ENCODE measurements at places on chromosomes 6 and 20.

- H3K27me3 ChIP-seq = no peaks in the 10 kb centered on the region
- H3K36me3 ChIP-seq = peaks cover 3% of the 10 kb centered on the region
- H3K4me3 ChIP-seq = no peak overlapping the region
- DNase-seq = no peak
- no peak overlapping the region for H3K27ac ChIP-seq
Observed at GRCh38 chr6:105322499-105323225, 80.2 kb downstream of the PREP start.

- peaks cover 10% of the 10 kb centered on the region for H3K4me1 ChIP-seq
- peak overlapping the region; percentile 34 for H3K4me3 ChIP-seq
- peak; percentile 35 for DNase-seq
- H3K27me3 ChIP-seq = no peaks in the 10 kb centered on the region
- H3K27ac ChIP-seq = peak overlapping the region; percentile 14
Observed at GRCh38 chr6:139262519-139263300, 29.1 kb downstream of the TXLNB start.

GRCh38 chr6:79423216-79423615, 114.0 kb downstream of the LCA5 start:
- H3K27me3 ChIP-seq = no peaks in the 10 kb centered on the region
- no peak for DNase-seq
- no peak overlapping the region for H3K4me3 ChIP-seq
- H3K4me1 ChIP-seq = no peaks in the 10 kb centered on the region
- no peaks in the 10 kb centered on the region for H3K36me3 ChIP-seq
- no peak overlapping the region for H3K27ac ChIP-seq

DNA sequence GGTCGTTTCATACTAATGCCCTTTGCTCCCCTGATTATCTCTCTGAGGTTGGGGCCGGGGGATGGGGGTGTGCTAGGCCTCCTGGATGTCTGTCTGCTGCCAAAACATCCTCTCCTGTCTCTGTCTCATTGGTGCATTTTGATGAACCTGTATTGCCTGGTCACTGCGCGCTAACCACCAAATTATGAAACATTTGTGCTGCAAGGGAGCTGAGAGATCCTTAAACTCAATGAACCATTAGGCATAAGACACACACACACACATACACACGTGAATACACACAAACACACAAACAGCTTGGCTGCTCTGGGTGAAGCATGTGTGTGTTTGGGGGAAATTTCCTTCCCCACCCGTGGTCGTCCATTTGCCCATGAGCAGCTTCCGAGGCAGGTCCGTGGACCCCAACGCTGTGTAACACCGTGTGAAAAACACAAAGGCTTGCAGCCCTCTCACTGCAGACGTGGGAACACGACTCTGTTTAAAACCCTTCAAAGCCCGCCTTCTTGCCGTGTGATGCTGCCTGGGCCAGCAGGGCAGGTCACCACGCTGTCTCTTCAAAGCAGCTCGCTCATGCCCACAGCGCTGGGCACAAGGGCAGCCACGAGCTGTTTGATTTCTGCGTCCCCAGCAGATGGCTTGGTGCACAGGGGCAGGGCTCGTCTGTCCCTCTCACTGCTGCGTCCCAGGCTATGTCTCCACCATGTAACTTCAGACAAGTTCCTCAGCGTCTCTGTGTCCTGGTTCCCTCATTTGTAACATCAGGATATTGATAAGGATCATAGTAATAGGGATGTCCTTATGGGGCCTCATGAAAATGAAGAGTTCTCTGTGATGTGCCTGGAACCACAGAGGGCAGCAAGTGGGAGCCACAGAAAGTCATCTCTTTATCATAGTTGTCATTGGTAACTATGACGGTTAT, 96.8 kb downstream of the CDH26 start:
- no peak for DNase-seq
- no peaks in the 10 kb centered on the region for H3K27me3 ChIP-seq
- no peak overlapping the region for H3K27ac ChIP-seq
- peaks cover 47% of the 10 kb centered on the region for H3K4me1 ChIP-seq
- peak overlapping the region; percentile 41 for H3K4me3 ChIP-seq
- no peaks in the 10 kb centered on the region for H3K36me3 ChIP-seq

GRCh38 chr6:44608175-44608574, 220.7 kb downstream of the CDC5L start:
- H3K4me3 ChIP-seq = no peak overlapping the region
- H3K27me3 ChIP-seq = no peaks in the 10 kb centered on the region
- no peak for DNase-seq
- H3K27ac ChIP-seq = no peak overlapping the region

DNA sequence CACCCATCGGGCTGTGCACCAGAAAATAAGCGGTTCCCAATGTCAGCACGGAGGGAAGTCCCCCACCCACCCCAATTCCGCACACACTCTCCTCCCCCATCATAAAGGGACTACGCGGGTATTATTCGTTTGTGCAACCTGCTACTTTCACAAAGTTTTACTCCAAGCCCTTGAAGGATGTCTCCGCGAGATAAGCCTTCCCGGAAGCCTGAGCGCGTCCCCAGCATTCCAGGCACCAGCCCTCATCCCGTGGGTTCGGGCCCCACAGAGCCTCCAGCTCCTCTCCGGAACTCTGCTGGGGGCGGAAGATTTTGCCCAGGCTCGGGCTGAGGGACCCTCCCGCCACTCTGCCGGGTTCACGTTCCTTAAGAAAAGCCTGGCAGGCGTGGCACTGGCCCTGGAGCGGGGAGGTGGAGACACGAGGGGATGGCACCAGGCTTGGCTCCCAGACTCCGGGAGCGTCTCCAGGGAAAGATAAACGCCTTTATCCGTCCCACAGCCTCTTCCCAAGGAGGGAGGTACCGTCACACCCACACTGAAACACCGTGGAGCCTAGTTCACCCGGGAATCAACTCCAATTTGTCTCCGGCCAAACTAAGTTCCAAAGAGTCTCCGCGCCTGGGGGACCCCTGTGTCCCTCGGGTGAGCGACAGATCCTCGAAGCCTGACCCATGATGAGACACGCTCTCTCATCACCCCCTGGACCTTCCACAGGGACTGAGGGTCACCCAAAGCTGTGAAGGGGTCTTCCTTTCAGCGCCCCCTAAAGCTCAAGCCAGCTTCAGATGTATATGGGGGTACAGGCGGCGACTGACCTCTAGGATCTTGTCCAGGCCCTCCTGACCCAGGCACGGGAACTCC, 934 bp downstream of the KCNK5 start:
- no peaks in the 10 kb centered on the region for H3K36me3 ChIP-seq
- no peak for DNase-seq
- no peak overlapping the region for H3K27ac ChIP-seq

DNA sequence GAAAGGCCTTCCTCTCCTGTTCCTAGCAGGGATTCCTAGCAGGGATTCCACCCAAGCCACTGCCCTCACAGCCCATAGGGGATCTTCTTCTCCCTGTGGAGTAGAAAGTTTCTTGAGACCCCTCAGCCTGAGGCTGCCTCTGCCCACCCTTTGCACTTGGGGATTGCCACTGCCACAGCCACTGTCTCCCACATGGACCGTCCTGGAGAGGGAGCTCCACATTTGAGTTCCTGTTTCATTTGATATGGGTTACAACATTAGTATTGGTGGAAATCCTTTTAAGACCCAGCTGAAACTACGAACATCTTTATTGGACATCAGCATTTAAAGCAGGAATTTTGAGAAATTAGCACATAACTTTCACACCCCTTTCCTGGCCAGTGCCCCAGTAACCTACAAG, 25.6 kb downstream of the HLA-G start:
- H3K27me3 ChIP-seq = peaks cover 8% of the 10 kb centered on the region
- no peaks in the 10 kb centered on the region for H3K36me3 ChIP-seq
- no peak overlapping the region for H3K27ac ChIP-seq

- H3K36me3 ChIP-seq = no peaks in the 10 kb centered on the region
- no peak overlapping the region for H3K4me3 ChIP-seq
- H3K4me1 ChIP-seq = no peaks in the 10 kb centered on the region
- H3K27ac ChIP-seq = no peak overlapping the region
Observed at GRCh38 chr6:164035900-164036485, 621.5 kb downstream of the QKI start.

GRCh38 chr20:33852626-33853506, 41.7 kb downstream of the CHMP4B start:
- H3K36me3 ChIP-seq = peaks cover 13% of the 10 kb centered on the region
- DNase-seq = no peak
- no peaks in the 10 kb centered on the region for H3K27me3 ChIP-seq
- no peaks in the 10 kb centered on the region for H3K4me1 ChIP-seq

- H3K4me3 ChIP-seq = no peak overlapping the region
- H3K27ac ChIP-seq = no peak overlapping the region
- no peaks in the 10 kb centered on the region for H3K27me3 ChIP-seq
- peaks cover 20% of the 10 kb centered on the region for H3K4me1 ChIP-seq
- DNase-seq = no peak
Observed at GRCh38 chr6:158361068-158361467, 48.8 kb downstream of the TULP4 start.
